Hypothalamus (tissue), 51 donors: ENCODE measurements at places on chromosomes 1 and 21.

DNA sequence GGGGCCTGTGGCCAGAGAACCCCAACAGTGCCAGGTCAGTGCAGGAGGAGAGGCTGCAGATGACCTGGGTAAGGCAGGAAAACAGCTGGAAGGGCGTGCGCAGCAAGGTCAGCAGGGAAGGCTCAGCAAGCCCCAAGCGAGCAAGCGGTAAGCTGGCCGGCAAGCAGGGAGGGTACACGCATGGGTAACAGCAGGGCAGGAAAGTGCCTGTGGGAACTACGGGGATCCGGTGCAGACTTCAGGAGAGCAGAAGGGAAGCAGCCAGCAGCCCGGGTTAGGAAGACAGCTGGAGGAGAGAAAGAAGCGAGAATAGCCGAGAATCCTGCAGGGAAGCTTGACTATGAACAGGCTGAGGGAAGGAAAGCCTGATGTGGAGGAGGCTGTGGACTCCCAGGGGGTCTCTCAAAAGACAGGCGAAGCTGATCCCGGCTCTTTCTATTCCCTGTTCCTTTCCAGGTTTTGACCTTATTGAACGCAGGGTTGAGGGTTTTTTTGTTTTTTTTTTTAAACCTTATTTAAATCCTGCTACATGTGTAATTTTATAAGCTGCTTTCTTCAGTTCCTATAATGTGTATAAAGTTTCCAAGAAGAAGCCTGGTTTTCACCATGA is 20.9 kb downstream of the UMODL1 start:
- no peak for DNase-seq

DNA sequence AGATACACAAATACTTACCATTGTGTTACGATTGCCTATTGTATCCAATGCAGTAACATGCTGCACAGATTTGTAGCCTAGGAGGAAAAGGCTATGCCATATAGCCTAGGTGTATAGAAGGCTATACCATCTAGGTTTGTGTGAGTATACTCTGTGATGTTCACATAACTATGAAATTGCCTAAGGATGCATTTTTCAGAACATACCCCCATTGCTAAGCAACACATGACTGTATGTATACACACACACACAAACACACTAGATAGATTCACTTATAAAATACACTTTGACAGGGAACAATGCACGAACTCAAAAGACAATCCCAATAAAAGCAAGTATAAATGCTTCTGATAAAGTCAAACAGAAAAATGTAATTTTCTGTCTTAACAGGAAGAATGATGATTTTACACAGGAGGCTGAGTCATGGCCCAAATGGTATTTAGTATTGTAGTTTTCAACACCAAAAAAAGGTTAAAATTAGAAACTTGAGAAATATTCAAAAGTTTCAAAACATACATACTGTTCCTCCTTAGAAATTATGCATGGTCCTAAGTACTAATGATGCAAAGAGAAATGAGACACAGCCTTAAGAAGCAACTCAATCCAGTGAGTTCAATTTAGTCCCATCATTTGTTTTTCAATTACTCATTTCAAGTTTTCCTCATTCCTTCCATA is 12.2 kb downstream of the FH start:
- DNase-seq = no peak

DNA sequence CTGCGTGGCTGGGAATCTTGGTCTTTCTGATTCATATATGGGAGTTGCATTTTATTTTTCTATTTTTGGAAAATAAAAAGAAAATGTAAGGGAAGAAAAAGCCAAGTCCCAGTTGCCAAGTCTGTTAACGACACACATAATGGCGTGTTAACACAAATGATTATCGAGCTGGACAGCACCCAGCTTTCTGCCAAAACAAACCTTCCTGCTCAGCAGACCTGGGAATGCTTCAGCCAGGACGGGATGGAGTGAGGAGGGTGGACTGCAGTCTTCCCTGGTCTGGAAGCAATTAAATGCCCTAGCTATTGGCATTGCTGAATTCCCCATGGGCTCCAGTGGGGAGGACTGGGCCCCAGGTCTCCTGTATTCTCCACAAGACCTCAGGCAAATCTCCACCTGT is 184.2 kb upstream of the USP24 start:
- DNase-seq = no peak

DNA sequence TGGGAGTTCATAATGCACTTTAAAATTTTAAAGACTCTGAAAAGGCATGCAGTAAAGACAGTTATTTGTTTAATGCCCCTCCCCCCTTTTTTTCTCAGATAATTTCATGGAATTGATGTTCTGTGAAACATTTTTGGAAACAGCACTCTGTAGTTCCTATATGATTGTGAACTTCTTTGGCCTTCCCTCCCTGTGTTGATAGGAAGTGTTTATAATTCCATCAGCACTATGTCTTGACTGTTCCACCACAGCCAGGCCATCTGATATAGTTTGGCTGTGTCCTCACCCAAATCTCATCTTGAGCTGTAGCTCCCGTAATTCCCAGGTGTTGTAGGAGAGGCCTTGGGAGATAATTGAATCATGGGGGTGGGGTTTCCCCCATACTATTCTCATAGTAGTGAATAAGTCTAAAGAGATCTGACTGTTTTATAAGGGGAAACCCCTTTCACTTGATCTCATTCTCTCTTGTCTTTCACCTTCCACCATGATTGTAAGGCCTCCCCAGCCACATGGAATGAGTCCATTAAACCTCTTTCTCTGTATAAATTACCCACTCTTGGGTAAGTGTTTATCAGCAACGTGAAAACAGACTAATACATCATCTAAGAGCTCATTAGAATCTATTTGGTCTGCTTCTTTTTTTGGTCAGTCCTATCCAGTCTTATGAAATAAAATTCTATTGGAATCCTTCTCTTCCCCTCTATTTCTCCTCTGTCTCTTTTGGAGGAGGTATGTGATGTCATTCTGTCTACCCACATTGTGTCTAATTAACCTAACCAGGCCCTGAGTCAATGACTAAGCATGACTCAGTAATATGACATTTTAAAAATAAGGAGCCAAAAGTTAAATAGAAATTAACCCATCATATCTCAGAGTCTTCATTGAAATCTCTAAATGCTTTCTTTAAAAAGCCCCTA is 8.9 kb downstream of the CCDC185 start:
- DNase-seq = no peak
